ENCODE measurements at places on chromosomes 6 and 20.

DNA sequence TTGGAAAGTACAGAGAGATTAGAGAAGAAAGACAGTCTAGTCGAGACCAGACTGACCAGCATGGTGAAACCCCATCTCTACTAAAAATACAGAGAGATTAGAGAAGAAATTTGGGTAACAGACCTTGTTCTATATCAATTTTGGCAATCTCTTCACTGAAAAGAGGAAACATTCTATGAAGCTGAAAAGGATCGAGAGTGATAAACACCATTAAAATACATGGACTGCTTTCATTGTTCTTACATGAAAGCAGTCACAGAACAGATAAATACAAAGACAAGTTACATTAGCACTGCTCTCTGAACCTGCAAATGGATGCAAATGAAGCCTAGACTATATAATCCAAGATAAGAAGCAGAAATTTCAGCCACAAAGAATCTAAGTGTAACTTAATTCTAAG lies 8.4 kb upstream of the OPRM1 start:
- no peak for DNase-seq

DNA sequence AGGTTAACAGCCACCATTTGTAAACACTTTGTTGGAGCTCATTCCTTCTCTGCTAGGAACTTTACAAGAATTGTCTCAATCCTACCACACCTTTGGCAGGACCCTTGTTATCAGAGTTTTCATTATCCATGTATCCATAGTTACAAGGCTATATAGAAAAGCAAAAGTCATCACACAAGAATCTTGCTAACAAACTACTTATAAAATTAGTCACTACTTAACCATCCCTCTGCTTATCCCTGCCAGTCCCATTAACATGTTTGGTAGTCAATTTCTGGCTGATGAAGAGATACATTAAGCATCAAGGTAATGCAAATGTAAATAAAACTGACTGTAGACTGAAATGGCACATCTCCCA lies 10.4 kb downstream of the ZSWIM3 start:
- no peak for DNase-seq

DNA sequence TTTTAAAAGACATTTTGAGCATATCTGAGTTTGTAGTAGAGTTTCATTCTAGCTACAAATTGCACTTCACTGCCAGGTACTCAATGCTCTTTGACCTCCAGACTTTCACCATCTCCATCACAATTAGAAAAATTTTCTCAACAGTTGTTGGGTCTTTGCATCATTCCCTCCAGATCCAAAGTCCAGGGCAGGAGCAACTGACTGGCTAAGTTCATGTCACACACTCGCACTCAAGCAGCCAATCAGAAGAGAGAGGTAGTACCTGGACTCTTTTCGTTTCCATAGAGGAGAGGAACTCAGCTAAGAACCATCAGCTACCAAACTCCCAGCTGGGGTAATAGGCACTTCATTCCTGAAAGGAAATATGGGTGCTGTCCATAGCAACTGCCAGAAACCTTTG lies 9.0 kb downstream of the SPINT3 start:
- DNase-seq: no peak

- no peak for DNase-seq
These were observed 1.9 kb upstream of the CDYL start for GRCh38 chr6:4774296-4774695.

DNA sequence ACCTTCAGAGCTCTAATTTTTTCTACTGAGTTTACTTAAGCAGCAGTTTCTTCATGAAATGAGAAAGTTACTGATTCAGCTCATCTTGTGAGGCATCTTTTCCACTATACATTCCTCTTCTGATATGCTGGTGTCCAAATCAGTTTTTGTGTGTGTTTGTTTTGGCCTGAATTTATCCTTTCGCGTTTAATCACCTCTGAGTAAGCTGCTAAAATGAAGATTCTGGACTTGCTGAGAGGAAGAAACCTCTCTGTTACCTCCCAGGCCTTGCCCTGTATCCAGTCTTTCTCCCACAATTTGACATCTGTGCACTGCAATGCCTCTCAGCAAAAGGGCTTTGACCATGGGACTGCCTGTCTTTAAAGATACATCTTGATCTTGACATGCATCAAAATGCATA lies 536.2 kb upstream of the NRSN1 start:
- no peak for DNase-seq

DNA sequence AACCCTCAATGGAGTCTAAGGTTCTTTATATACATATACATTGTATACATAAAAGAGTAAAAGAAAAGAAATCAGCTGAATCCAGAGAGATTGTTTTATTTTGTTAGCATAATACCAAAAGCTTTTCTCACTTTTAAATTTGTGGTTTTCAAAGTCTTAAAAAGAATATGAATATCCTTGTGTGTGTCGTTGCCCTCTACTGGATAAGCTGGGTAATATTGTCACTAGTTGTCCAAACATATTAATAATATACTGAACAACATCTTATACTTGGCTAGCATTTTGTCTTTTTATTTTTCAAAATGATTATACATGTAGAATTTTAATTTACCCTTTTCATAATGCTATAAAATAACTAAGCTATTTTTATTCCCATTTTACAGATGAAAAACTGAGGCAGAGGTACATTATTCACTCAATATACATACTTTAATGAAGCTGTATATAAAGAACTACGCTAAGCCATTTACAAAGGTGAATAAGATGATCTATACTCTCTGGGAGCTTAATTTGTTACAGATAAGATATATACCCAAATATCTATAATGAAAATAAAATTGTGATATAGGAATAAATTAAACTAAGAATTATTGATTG lies 531.7 kb downstream of the TFAP2B start:
- peak; percentile 5 for DNase-seq

GRCh38 chr6:23137611-23138010 lies 568.2 kb downstream of the HDGFL1 start:
- DNase-seq: no peak

DNA sequence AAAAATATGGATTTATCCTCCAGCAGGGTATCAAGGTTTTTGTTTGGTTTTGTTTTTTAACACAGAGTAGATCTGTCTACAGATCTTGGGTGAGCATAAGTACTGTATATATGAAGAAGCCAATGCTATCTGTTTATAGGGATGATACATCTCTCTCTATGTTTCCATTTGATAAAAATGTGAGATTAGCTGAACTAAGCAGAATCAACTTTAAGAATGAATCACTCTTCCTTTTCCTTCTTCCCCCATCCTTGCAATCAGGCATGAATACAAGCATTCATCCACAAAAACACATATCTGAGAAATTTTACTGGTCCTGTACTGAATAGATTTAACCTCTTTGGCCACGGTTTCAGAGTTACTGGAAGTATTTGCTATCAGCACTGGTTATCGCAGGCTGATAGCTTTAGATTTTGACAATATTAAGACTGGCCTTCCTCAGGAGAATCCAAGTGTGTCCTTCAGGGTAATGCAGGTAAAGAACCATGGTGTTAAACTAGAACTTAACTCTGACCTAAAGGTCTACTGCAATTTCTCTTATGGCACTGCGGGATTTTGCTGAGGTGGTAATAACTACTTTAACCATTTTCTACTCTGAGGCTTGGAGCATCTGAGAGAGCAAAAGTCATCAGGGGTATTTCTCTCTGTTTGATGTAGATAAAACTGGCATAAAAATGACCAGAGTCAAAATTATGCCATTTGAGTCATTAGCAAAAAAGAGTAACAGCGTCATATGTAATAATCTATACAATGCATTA lies 1.5 kb downstream of the SNAP25 start:
- no peak for DNase-seq

- no peak for DNase-seq
These were observed 1.7 kb upstream of the C20orf203 start for GRCh38 chr20:32675223-32675975.

DNA sequence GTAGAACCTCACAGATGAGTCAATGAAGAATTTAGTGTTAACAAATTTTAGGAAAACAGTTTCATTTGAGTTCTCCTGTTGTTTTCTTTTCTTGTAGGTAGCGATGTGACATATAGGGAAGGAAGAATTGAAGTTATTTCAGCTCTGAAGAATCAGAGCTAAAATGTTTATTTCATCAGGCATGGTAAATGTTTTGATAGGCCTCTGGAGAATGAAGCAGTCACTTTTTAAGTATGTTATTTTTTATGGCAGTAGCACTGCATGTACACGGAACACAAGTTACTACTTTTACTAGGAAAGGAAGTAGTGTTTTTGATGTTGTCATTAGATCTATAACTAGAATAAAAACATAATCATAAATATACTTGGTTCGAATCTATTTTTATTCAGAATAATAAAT lies 1357.3 kb upstream of the CITED2 start:
- DNase-seq: no peak

DNA sequence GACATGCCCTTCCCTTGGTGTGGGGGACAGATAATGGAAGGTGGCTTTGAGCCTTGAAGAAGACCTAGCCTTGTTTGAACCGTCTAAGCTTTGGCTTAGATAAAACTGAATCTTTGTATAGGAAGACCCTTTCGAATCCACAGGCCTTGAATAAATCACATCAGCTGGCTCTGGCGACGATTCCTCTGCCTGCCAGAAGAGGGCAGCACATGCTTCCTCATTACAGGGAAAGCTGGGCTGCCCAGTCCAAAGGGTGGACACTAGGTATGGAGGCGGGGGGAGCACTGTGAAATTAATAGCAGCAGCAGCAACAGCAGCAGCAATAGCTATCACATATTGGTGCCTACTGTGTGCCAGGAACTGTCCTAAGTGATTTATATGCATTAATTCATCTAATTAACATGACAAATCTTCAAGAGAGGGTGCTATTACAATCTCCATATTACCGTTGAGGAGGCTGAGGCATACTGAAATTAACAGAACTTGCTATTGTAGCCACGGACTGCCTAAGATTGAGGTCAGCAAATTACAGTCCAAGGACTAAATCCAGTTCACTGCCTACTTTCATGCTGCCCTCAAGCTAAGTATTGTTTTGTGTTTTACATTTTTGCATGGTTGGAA lies 85.1 kb downstream of the CLIC5 start:
- DNase-seq: peak; percentile 57

- DNase-seq: peak; percentile 57
These were observed 61.2 kb downstream of the TNFAIP3 start for GRCh38 chr6:137928286-137928685.

DNA sequence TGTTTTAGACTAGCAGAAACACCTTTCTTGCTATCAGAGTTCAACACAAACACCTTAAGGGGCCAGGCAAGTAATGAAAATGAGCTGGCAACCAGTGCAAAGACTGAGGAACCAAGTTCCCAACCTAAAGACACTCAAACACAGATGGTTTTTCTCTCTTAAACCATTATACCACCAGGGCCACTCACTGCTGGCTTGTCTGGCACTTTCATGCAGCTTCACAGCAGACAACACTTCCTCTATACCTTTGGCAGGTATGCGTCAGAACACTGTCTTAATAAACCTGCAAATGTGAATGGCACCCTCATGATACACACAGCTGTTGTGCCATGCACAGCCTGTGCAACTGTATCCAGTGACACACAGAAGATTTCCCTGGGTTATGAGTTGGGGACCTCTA lies 41.6 kb downstream of the NFATC2 start:
- no peak for DNase-seq

GRCh38 chr20:62601172-62601571 lies 41.1 kb upstream of the SLCO4A1 start:
- DNase-seq: no peak

- no peak for DNase-seq
These were observed 104.6 kb upstream of the TNFAIP3 start for GRCh38 chr6:137762168-137763090.

DNA sequence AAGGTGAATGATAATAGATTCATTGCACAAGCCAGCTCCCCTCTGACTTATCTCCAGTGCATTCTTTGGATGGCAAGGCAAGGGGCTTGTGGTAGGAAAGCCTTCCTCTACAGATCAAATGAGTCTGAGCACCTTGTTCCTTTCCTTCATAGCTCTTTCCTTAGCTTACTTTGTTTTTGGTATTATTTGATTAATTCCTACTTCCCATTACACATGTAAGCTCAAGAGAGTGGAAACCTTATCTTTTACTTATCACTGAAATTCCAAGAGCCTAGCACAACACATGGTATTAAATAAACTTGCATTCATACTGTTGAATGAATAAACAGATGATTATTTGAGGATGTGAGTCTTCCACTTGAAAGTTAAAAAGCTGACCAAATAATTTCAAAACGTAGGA lies 41.7 kb downstream of the FRK start:
- DNase-seq: no peak

DNA sequence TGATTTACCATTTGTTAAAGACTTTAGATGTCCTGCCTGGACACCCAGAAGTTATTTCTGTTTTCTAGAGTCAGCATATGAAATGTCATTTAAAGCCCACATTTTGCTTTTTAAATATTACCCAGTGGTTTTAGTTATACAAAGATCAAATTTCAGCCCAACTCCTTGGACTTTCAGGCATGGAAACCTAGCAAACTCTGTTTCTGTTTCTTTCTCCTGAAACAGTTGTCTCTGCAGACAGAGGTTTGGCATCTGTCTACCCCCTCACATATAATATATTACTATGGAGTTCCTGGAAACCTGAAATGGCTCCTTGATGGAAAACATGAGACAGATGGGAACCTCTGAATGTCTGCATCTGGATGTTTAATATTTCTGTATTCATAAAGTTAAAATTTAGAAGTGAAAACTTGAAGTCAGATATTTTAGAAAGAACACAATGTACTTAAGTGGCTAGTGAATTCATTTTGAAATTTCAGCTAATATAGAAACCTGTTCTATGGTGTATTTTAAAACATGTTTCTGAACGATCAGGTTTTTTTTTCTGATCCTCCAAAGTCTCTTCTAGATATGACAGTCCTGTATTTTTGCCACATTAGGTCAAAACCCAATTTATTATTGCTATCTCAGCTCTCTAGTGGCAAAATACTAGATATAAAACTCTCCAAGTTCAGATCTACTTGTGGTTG lies 743.3 kb downstream of the CD109 start:
- DNase-seq: no peak

DNA sequence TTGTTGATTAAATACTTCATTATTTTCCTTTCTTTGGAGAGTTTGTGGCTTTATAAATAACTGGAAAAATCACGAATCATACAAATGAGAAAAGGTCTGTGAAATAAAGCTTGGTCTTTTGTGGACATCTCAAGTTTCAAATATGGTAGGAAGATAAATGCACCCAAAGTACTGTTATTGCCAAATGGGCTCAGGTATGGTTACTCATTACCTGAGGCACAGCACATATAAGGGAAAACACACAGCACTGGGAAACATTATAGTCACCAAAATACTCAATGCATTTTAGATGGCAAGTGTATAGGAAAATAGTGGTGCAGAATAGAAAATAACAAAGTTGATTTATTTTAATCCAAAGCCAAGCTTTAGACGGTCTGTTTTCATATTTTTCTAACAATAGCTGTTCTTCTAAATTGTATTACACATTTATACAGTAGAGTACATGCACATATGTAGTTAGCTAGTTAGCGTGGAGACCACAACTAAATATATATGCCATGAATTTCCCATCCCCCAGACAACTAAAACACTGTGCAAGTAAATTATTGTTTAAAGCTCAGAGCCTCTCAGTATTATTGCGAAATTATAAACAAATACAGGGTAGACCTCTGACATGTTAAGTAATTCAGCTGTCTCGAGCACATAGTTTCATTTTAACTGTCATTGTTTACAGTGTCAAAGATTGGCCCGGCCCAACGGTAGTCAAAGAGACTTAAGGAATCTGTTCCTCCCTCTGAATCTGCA lies 336.0 kb downstream of the SYNE1 start:
- no peak for DNase-seq

GRCh38 chr6:168609026-168609685 lies 168.2 kb downstream of the SMOC2 start:
- DNase-seq: no peak

- peak; percentile 61 for DNase-seq
These were observed 90.9 kb downstream of the PRND start for GRCh38 chr20:4812641-4813075.

- DNase-seq: peak; percentile 60
These were observed 42.5 kb upstream of the ARMC2 start for GRCh38 chr6:108805611-108806167.
